ENCODE measurements at places on chromosomes 12 and 14.

DNA sequence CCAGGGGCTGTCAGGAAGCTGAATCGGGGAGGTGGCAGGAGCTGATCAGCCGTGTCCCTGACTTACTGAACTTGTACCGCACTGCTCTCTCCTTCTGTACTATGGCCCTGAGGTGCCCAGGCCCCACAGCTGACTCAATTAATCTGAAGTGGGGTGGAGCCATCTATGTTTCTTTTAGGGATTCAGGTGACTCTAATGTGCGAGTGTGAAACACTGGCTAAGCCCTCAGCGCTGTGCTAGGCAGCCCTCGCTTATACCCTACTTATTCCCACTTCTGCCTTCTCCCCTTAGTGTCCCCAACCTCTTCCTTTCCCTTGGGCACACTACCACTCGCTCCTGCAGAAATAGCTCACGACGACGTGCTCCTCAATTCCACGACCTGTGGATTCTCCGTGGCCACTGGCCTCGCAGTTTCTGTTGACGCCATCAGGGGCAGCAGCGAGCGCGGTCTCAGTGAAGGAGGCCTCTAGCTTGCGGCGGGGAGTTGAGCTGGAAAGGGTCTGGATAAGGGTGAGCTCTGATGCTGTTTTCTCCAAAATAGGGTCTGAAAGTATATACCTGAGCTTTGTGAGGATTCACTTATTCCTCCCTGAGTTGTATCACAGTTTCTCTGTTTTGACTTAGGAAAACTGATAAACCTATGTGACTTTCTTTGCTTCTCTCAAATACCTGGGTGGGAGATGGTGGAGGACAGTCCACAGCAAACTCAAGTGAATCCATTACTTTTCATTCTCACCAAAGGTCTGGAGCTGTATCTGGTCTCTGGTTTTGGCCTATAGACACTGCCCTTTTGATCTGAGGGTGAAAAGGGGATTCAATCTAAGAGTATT, 167.6 kb downstream of the SLC41A2 start:
- DNase-seq = no peak

GRCh38 chr12:57869298-57869926, 22.9 kb upstream of the CTDSP2 start:
- DNase-seq = no peak

DNA sequence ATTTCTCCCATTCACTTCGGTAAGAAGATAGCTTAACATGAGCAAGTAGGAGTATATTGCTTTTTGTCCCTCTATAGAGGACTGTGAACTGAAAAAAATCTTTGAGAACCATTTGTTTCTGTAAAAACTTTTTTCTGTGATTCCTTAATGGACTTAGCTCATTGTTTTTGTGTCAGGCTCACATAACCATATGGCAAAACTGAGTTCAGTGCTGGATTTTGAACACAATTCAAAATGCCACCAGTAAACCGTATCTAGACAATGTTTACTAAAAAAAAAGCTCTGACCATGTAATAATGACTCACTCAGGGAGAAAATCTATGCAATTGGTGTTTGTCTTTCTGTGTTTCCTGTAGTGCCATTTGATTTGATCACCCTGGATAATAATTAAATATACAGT, 5.2 kb downstream of the TRHDE start:
- no peak for DNase-seq

DNA sequence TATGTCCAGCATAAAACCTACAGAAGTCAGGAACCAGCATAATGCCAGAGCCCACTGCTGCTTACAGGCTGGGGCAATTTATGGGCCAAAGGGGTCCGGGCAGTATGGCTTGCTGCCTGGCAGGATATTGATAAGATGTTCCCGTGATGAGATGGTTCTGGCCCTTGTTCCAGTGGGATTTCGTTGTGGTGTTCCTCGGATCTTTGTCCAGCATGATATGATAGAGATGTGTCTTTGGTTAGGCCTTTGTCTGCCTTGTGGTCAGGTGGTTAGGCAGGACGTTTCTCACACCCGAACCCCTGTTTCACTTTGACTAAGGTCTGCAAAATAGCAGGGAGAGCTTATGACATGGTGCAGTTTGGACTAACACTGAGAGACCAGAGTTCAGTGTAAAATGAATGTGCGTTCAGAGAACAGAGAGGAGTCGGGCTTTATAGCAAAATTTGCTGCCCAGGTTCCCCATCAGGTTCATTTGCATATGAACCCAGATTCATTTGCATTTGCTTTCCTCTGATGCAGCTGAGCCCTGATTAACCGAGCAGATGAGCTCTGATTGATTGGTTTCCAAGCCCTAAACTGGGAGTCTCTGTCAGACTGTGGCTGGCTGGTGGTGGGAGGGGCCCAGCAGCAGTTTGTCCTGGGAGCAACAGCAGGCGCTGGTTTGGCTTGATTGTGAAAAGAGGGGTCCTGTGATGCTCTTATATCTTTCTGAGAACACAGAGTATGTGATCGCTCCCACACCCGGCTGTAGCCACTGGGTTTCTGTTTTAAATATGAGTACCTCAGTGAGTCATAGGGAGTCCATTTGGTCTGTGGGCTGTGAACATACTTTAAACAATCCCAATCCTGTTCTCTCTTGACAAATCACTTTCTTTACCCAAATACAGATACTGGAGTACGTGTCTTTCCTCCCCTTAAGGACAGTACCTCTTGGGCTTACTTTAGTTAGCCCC, 156.3 kb upstream of the PZP start:
- DNase-seq = no peak

GRCh38 chr12:29649722-29650121, 134.0 kb downstream of the TMTC1 start:
- no peak for DNase-seq

DNA sequence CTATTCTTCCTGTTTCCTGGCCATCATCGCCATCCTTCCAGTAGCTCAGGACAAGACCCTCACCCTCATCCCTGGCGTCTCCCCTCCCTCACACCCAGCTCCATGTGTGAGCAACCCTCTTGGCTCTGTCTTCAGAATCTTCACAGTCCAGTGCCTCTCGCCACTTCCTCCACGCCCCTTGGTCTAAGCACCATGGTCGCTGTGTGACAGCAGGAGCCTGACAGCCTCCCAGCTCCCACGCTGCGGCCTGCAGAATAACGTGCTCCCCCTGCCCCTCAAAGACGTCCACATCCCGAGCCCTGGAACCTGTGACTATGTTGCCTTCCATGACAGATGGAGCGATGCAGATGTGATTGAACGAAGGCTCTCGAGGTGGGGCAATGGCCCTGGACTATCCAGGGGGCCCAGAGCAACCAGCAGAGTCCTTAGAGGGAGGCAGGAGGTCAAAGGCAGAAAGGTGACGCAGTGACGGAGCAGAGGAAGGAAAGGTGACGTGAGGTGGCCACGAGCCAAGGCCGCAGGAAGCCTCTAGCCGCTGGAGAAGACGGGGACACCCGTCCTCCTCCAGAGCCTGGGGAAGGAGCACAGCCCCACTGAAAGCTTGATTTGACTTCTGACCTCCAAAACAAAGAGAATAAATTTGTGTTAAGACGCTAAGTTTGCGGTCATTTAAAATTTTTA, 139.8 kb downstream of the CALM1 start:
- DNase-seq = no peak

GRCh38 chr12:105271364-105271763, 35.4 kb upstream of the APPL2 start:
- no peak for DNase-seq

- no peak for DNase-seq
These were observed 1.7 kb upstream of the KIF26A start for GRCh38 chr14:104136472-104137296.

DNA sequence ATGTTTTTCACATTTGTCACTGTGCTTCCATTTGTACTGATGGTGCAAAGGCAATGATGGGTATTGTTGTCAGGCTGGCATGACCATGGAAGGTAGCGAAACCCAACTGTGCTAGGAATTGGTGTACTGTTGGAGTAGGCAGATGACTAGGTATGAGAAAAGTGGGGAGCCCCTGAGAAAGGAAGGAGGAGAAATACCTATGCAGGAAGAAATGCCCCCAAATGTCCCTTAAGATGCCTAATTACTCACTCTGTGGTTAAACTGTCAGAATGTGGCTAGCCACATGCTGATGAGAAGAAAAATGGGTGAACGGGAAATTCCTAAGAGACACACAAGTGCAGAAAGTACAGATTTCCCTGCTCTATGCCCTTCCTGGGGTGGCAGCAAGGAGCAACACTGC, 339.1 kb downstream of the TMEM132D start:
- no peak for DNase-seq

- no peak for DNase-seq
These were observed 81.4 kb downstream of the NTN4 start for GRCh38 chr12:95709152-95709551.

GRCh38 chr12:9634969-9635754, 27.4 kb upstream of the KLRB1 start:
- DNase-seq = no peak

Data from NCI-H1417 treated with DMSO at 0.1 percent for 48 hours (cell line).